ENCODE measurements at places on chromosomes 16 and 17.
A peak's percentile ranks its signal among the peaks of the same experiment; 100 is the strongest.

- no peak for DNase-seq
Measured at GRCh38 chr16:1188432-1189189, 35.7 kb downstream of the CACNA1H start.

GRCh38 chr17:50686494-50687199 lies 21.1 kb downstream of the ANKRD40 start:
- DNase-seq: no peak

DNA sequence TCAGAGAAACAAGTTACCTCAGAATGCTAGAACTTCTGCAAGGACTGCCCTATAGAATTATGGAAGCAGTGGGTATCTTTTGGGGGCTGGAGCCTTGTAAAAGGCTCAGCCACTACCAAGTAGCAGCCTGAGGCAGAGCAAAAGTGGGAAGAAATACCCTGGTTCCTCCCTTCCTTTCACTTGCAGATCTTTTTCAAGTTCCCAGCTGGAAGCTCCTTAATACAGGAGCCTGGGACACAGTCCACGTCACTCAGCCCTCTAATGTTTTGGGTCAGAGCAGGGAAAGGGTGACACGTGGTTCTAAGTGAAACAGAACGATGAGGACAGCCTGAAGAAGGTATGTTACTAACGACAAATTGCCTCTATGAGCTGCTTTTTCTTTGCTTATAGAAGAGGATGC lies 93.1 kb downstream of the CNTNAP4 start:
- no peak for DNase-seq

DNA sequence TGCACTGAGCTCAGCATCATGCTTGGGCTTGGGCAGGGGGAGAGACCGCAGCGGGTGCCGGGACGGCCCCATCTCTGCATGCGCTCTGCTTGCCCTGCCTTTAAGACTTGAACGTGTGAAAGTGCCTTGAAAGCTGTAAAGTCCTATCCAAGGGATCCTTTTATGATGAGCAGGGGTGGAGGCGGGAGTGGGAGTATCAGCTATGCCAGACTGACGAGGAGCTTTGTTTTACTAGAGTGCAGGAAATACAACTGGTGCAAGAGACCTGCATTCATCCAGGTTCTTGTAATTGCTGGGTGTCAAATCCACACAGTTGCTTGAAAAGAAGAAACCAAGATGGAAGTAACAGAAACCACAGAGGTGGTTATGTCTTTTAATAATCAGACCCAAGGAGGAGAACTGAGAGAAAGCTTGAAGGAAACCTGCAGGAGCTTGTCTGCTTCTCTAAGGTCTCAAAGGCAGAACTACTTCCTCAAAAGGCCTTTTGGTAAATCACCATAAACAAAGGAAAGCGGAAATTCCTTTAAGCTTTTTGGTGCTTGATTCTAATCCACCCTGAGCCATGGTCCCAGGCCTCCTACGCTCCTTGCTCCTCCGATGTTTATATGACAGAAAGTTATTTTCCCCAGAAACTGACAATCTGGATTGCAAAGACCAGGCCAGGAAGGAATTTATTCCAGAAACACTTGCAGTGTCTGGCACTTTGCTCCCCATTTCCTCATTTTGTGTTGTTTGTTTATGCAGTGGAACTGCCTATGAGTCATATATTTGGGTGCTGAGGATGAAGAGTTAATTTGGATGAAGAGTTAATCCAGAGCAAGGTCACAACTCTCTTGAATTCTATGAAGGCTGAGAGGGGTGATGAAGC lies 51.3 kb upstream of the FBXO47 start:
- no peak for DNase-seq

DNA sequence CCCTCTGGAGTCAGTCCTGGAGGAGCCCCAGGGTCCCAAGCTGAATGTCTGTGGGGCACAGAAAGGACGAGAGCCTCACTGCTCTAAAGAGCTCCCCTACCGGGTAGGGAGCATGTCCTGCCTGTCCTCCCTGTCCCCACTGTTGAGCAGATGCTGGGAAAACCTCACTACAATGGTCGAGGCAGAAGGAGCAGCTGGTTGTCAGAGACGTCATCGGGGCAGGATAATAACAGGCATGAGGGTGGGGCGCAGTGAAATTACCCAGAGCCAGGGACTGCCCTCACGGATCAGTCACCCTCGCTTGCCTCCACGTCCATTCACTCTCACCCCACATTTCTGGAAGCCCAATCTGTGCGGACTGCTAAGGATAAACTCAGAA lies 538 bp downstream of the TM4SF5 start:
- no peak for DNase-seq

DNA sequence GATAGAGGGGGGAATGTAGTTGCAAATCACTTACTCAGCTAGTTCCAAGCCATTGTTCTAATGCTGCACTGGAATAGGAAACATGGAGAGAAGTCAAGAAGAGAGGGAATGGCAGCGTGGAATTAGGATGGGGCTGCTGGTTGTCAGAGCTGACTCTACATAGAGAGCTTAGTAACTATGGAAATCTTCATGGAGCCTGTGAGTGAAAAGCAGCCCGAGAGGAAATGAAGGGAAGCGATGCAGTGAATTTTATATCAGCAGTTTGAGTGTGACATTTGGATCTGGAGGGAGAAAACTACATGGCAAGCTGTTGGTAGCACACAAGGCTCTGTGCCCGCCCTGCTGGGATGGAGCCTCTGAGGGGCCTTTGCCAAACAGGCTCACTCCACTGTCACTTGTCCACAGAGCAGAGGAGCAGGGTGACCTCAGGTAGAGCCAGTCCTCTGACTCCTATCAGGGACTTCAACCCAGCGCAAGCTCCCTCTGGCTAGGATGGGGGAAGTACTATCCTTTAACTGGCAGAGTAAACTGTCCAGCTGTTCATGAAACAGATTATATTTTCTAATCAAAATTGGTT lies 27.9 kb upstream of the PMFBP1 start:
- no peak for DNase-seq

DNA sequence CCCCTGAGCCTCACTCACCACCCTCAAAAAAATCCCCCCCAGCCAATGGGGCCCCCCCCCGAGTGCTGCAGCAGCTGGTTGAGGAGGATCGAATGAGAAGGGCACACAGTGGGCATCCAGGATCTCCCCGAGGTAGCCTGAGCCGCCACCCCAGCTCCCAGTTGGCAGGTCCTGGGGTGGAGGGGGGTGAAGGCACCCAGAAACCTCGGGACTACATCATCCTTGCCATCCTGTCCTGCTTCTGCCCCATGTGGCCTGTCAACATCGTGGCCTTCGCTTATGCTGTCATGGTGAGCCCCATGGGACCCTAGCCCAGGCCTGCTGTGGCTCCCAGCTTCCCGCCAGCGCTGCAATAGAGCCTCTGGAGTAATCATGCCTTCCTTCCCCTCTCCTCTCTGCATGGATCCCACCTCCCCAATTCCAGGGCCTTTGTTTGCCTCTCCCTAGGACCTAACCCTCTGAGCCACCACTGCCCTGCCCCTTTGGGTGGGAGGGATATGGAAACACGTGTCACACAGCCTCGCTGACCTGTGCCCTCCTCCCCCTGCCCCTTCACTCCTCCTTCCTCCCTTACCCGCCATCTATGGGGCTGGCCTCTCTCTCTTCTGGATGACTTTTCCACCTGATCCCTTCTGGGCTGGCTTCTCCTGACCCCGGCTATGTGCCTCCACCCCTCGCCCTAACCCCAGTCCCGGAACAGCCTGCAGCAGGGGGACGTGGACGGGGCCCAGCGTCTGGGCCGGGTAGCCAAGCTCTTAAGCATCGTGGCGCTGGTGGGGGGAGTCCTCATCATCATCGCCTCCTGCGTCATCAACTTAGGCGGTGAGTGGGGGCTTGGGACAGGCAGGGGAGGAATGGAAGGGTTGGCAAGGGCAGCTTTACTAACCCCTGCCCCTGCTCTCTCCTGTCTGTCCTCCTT lies 1.9 kb downstream of the PRRT2 start:
- DNase-seq: no peak

GRCh38 chr17:58447039-58447975 lies 30.0 kb upstream of the RNF43 start:
- DNase-seq: peak; percentile 21
